ENCODE measurements at places on chromosomes 2 and 18.

DNA sequence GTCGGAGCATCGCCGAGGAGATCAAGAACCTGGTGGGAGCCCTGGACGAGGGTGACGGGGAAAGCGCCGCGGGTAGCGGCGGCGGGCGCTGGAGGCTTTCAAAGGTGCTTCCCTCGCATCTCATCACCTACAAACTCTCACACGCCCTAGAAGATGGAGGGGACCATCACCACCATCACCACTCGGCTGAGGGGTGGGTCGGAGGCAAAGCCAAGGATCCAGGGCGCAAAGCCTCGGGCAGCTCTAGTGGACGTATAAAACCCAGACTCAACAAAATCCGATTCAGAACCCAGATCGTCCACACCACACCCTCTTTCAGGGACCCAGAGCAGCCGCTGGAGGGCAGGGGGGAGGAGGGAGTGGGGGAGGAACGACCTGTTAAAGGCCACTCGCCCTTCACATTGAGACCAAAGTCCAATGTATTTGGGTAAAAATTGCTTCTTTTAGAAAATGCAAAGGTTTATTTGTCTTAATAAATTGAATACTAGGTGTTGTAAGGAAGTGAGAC is 1.5 kb downstream of the SOWAHC start:
- no peak for DNase-seq

DNA sequence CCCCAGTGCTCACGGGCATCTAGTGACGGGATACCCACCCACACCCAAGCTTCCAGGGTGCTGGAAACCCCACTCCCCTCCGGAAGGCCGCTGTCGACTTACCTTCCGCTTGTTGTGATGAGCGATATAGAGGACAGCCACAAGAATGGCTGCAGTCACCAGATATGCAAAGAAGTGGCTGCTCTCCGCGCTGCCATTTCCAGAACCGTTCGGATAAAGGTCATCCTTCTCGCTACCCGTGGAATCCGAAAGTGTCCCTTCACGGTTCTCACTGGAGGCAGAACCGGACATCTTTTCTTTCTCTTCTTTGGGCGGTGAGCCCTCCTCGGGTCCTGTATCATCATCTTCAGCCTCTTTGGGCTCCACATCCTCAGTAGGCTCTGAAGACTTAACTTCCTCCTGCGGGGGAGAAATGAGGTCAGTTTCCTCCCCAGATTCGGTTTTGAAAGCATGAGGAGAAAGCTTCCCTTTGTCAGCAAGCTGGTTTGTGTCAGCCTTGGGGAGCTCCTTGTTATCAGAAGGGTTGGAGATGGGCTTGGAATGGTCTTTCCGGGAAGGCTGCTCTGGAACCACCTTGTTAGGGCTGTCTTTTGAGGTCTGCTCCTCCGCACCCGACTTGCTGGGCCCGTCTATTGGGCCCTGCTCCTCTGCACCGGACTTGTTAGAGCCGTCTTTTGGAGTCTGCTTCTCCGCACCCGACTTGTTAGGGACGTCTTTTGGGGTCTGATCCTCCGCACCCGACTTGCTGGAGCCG is 1.2 kb downstream of the TGOLN2 start:
- DNase-seq: no peak

DNA sequence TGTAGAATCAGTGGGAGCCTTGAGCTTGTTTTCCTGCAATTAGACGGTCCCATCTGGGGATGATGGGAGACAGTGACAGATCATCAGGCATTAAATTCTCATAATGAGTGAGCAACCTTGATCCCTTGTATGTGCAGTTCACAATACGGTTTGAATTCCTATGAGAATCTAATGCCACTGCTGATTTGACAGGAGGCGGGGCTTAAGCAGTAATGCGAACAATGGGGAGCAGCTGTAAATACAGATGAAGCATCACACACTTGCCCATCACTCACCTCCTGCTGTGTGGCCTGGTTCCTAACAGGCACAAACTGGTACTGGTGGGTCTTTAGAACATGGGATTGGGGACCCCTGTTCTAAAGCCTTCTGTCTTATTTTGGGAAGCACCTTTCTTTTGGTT is 17.9 kb upstream of the NYAP2 start:
- DNase-seq: no peak

DNA sequence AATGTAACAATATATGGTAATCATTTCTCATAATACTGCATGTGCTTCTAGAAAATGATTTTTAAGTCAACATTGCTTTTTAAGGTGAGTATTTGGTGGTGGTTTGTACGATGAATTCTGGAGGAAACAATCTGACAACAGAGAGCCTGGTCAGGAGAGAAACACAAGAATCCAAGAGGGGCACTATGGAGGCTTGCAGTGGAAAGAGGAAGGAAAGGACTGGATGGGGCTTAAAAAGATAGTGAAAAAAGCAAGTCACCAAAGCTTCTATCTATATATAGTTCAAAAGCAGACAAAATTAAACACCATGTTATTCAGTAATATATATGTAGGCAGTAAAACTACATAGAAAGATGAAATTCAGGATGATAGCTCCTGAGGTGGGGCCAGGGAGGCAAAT is 109.4 kb upstream of the SERTAD2 start:
- no peak for DNase-seq

- no peak for DNase-seq
Measured at GRCh38 chr2:119109866-119110265, 48.7 kb downstream of the C1QL2 start.

DNA sequence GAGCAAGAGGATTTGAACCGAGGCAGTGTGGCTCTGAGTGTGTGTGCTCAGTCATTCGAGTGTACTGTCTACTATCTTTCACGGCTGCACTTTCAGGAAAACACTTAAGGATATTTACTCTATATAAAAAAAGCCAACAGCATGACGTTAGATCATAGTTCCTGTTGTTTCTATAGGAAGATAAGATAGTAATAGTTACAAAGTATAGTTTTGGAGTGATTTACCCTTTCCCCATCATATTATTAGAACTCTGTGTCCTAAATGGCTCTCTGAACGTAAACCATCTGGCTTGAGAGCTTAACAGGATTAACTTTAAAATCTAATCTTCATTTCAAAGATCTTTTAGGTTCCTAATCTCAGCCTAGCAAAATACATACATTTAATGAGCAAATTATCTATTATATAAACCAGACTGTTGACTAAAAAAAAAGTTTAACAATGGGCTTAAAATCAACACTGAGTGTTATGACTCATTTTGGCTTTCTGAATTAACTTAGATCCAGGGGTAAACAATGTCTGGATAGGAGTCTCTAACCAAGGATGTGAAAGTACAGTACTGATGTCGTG is 150.3 kb upstream of the DNMT3A start:
- no peak for DNase-seq

DNA sequence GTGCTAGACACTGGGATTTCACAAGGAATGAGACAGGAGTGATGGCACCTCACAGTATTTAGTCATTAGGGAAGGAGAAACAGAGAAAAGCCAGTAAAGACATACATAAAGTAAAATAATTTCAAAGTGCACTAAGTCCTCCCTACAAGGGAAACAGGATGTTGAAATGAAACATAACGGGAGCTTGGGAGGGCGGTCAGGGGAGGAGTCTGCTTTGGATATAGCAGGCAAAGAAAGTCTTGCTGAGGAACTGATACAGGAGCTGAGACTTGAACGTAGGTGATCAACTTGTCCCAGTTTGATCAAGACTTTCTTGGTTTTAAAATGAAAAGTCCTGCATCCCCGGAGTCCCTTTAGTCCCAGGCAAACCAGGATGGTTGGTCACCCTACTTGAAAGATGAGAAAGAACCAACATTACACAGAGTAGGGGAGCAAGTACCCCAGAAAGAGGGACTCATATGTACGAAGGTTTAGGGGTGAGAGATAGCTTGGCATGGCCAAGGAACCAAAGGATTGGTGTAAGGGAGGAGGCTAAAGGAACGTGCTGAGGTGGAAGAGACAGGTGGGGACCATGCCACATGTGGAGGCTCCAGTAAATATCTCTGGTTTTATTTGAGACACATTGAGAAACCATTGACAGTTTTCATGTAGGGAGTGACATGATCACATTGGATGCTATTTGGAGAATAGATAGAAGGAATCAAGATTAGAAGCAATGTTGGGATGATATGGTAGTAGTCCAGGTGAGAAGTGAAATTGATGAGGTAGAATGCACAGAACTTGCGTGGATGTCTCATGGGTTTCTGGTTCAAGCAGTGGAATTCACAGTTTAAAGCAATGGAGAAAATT is 28.4 kb downstream of the FBXO48 start:
- DNase-seq: no peak

DNA sequence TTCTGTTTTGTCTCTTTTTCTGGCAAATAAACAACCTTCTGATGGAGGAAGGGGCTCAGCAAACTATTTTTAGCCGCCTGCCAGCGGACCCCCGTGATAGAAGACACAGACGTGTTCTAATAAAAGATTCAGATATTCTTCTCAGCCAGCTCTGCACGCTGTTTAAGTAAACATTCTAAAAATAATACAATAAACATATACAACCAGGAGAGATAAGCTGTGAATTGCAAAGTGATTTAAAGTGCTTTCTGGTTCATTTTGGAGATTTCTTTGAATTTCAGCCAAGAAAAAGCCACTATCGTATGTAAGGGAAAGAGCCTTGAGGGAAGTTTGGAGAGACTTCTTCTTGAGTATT is 201.3 kb downstream of the EPHA4 start:
- DNase-seq: no peak

- DNase-seq: no peak
Measured at GRCh38 chr2:111201214-111201613, 80.5 kb downstream of the BCL2L11 start.

GRCh38 chr2:187274146-187274545 is 173.9 kb downstream of the CALCRL start:
- DNase-seq: no peak

- DNase-seq: no peak
Measured at GRCh38 chr2:45570671-45571334, 40.3 kb downstream of the SRBD1 start.

DNA sequence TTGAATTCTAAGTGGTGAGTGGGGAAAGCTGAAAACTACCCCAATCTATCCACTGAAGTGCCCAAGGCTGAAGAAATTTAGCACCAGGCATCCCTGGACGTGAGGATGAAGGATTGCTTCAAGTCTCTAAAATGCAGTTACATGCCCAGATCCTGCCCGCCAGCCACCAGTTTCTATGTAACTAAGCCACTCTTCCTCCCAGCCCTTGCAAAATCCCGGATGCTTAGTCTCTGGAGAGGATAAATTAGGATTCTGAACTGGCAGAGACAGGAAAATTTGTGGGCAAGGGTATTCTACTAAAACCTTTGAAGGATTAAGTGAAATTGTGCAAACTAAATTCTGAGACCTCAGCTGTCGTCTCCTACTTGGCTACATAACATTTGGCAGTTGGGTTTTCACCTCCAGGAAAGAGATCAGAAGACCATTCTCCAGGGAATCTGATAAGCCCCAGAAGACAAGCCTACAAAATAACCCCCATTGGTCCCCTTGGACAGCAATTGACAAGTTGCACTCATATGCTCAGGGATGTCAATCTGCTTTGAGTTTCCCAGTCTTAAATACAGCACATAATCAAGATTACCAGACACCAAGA is 93.9 kb upstream of the CD226 start:
- DNase-seq: no peak

- DNase-seq: no peak
Measured at GRCh38 chr2:177282181-177282641, 17.7 kb upstream of the NFE2L2 start.

DNA sequence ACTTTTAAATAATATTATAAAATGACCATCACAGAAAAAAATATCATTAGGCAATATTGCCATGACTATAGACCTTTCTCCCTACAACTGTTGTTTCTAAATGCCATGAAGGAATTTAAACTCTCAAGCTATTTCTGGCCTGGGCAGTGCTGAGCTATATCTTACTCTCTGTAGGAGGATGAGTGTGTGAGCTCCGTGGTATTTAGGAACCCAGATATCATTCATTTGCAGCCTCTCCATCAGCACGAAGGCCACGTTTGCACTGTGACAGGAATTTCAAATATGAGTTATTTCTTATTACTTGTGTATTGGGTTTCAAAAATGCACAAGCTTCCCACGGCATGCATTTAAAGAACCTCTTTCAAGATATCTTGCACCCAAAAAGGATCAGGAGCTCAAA is 35.0 kb upstream of the SOX11 start:
- no peak for DNase-seq

DNA sequence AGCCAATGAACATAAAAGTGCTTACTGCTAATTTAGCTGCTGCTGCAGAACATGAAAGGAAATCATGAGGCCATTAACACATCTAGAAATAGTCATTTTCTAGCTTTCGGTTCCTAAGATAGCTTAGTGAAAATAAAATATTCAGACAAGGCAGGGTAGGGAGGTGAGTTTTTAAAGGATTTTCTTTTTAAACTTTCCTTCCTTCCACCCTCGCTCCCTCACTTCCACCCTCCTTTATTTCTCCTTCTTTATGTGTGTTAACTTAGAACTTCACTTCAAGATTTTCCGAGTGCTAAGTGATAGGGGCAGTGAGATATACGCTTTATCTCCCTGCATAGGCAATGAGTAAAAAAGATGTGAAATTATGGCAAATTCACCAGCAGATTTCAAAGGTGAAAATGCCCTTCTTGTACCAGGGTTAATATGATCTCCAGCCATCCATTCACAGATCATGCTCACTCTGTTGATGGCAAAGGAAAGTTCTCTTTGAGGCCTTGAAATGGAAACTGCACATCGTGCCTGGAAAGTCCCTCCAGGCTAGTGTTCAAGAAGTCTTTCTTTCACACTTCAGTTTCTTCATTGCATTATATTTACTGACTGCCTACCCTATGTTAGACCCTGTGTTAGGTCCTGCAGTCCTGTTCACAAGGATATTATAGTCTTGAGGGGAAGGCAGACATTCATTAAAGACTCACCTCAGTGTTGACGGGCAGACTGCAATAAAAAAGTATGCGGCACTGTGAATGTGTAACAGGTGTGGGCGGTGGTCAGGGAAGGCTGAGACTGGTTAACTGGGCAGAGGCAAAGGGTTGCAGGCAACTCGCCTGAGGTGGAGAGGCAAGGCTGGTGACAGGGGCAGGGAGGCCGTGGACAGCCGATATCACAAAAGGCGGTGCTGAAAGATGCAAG is 200.8 kb downstream of the PLCL1 start:
- DNase-seq: no peak

- DNase-seq: no peak
Measured at GRCh38 chr2:8331068-8331467, 350.8 kb upstream of the ID2 start.

Data from GOT3 (cell line).